ENCODE measurements at places on chromosomes 3 and 15. TPM values are rescaled to one million over a fixed set of nuclear protein-coding genes. Genes with fewer than 3 reads are reported as not detected.

GRCh38 chr15:80755885-80756284 lies 23.3 kb upstream of the CEMIP start:
- DNase-seq: no peak

- no peak for DNase-seq
These were observed 30.2 kb downstream of the TSPAN3 start for GRCh38 chr15:77040673-77041072.

The SIDT1 gene
- total RNA-seq: 4.2 TPM

The PSTPIP1 gene
- 9.9 TPM for total RNA-seq

DNA sequence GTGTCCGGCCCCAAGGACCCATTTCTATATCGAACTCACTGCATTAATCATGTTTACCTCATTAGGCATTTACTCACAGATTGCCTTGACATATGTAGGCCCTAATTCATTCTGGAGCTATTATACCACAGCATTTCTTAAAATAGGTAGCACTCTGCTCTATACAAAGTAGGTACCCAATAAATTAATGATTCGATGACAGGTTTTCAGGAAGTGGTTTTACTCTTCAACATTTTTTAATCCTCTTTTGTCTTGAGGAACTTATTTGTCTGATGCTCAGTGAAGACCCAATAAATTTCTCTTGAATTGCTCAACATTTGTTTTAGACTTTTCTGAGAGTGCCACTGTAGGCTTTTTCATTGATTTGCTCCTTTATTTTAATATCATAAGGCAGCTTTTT lies 12.1 kb downstream of the TGFBR2 start:
- DNase-seq: no peak

DNA sequence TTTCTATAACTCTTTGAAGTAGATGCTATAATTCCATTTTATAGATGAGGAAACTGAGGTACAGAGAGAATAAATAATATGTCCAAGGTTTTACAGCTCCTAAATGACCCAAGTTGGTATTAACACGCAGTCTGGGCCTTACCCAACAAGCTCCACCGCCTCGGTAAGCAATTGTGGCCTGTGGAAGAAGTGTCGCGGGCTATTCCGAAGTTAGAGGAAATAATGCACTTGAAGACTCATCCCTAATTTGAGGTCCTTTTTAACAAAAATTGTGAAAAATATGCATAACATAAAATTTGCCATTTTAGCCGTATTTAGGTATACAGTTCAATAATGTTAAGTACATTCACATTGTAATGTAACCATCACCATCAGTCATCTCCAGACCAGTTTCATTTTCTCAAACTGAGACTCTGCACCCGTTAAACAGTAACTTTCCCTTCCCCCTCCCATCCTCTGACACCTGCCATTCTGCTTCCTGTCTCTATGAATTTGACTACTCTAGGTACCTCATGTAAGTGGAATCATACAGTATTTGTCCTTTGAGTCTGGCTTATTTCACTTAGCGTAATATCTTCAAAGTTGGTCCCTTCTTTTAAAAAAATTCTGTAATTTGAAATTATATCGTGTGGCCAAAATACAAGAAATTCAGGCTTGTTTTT lies 18.2 kb downstream of the IDH3A start:
- no peak for DNase-seq

DNA sequence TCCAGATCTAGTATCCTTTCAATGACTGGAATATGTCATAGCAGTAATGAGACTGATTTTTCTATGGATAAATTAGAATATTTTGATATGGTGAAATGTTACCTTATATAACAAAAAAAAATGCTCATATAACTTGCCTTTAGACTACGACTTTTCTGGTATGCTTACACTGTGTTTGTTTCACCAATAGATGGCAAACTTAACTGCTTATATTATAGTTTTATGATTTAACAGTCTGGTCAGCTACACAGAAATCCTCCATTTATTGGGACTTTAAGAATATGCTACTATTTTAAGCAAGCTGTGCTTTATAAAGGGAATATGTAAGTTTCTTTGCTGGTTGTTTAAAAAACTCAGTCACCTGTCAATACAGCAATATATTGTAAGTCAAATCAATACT lies 205.6 kb downstream of the VGLL3 start:
- DNase-seq: no peak

DNA sequence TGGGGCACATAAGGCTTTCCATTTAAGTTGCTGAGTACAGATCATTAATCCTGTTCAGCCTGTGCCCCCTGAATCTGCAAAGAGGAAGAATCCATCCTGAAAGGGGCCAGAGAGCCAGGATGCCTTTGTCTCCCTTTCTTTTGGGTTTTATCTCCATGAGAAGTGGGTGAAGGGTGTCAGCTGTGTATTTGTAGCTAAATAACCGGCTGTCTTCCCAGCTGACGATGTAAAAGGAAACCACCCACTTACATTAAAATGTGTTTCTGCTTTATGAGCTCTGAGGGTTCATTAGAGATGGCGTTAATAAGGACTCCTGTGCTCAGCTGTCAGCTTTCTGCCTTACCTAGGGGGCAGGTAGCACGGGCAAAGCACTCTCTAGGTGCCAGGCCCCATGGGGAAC lies 83.4 kb downstream of the SLCO3A1 start:
- DNase-seq: no peak

DNA sequence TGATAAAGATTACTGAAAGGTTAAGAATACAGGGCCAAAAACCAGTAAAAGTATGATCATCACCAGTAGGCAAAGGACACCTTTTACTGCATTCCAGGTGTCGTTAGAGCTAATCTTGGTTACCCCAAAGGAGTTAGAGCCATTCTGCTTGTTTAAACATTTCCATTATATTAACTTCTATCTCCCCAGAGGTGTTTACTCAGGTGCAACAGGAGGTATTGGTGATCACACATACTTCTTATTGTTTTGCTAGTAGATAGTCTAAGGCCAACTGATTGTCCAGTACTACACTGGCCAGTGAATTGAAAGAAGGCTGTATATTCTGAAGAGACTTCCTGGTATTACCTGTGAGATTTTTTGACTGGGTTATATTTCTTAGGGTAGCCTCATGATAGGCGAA lies 22.8 kb downstream of the MKRN3 start:
- no peak for DNase-seq

DNA sequence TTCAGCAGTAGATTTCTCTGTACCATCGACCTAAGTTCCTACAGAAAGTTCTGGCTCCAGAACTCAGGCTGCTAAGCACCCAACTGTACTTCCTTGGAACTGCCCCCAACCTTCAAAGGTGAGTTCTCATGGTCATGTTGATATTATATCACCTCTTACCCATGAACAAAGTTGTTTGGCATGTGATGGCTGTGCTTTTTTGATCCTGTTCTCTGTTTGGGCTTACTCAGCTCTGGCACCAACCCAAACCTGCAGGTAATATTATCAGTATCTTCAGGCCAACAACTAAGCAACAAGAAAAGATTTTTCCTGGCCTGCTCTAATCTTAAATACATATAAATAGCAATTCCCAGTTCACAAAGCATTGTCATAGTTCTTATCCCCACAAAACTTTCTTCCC lies 318.7 kb upstream of the LMCD1 start:
- DNase-seq: no peak

The CADM2 gene
- total RNA-seq: 0.13 TPM

- DNase-seq: no peak
These were observed 952 bp upstream of the CHST2 start for GRCh38 chr3:143118630-143119008.

DNA sequence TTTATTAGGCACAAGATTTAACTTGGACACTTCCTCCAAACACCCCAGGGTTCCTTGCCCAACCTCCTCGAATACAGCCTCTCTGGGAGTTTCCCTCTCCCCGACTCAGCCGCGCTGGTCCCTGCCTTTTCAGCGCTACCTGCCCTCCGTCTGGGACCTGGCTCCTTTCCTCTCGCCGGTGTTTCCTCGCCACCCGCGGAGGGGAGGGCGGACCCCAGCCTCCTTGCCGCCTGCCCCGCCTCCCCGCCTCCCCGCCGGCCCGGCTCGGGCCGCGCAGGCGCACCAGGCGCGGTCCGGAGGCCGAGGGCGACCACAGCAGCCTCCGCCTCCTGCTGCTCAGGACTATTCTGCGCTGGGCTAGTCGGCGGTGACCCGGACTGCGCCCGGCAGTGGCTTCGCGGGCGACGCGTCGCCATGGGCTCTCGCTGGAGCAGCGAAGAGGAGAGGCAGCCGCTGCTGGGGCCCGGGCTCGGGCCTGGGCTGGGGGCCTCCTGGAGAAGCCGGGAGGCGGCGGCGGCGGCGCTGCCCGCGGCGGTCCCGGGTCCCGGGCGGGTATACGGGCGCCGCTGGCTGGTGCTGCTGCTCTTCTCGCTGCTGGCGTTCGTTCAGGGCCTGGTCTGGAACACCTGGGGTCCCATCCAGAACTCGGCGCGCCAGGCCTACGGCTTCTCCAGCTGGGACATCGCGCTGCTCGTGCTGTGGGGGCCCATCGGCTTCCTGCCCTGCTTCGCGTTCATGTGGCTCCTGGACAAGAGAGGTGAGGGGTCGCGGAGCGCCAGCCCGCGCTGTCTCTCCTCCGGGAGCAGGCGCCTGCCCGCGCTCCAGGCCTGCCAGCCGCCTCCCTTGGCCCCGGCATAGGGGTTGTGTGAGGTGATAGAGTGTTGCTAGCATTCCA lies at the start of gene SLC49A4:
TSS of gene SLC49A4 (plus strand) at position 291 of the 895 bp plus-strand sequence. CDS start at position 415, 124 bp downstream.
- DNase-seq: no peak

GRCh38 chr15:88622605-88622975 lies 1.4 kb downstream of the AEN start:
- DNase-seq: no peak

The PDHB gene
- 95.2 TPM for total RNA-seq

DNA sequence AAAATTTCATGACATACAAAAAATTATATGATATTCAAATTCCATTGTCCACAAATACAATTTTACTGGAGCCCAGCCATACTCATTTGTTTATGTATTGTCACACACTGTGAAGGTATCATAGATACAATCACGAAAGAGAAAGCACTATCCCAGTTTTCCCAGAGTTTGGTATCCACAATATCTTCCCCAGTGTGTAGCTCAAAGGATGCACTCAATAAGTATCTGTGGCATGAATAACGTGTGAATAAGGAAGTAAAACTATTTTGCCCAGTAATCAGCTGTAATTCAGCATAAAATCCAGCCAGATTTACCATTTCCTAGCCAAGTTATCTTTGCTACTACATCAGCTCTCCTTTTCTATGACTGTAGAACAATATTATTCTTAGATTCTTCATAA lies 131.3 kb upstream of the KCNMB2 start:
- no peak for DNase-seq

DNA sequence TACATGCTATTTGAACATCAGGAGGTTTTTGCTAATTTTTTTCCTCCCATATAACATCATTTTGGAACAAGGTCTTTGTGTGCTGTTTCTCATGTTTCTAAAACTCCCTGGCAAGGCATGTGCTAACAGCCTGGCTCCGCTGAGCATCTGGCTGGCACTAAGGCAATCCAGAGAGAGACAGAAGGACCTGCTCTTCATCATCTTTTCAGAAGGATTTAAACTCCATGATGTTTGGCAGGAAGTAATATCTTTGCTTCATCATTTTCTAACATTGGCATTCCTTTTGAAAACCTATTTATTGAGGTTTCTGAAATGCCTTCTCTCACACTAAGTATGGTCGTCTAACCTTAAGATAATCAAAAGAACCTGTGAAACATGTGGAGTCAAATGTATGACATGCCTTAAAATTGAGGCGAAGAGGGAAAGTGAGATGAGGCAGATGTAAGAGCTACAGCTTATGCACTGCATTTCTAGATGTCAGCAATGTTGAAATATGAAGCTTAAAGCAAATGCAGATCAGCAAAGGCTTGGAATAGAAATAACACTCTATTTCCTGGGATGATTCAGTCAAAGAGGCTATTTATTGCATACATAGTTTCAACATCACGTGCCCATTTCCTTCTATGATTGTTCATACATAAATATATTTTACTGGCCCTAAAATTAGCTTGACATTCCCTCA lies 592.0 kb downstream of the ZNF385D start:
- no peak for DNase-seq

All from esophagus squamous epithelium (tissue), 5 donors.